ENCODE measurements at places on chromosomes 5 and 9. TPM values are rescaled to one million over a fixed set of nuclear protein-coding genes. Genes with fewer than 3 reads are reported as not detected.

GRCh38 chr9:114156657-114157421 is 1.5 kb downstream of the COL27A1 start:
- no peak for DNase-seq

The HRCT1 gene
- not detected for total RNA-seq

The CFAP77 gene
- not detected for total RNA-seq

The KIF24 gene
- 7.0 TPM for total RNA-seq

DNA sequence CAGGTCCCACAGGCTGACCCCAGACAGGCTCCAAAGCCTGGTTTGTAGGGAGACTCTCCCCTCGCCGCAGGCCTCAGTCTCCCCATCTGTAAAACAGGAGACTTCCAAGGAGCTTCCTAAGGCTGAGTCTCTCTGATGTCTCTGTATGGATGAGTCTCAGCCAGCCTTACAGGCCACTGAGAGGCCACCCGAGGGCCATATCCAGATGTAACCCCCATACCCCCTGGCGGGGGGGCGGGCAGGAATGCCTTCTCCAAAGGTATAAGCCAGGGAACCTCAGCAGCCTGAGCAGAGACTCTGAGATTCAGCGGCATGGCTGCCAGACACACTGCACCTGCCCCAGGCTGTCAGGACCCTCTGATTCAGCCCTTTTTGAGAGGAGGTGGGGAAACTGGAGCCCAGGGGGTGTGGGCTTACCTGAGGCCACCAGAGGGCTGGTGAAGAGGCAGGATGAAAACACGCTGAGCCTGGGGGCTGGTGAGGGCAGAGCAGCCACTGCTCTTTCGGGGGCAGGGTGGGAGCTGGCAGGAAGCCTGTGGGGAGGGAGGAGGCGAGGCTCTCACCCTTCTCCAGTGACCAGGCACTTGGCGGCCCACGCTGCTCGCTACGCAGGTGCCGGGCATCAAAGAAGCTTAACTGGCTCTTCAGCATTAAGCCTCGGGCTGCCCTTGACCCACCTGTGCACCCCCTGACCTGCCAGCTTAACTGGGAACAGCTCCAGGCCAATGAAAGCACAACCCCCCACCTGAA is 5.5 kb upstream of the SUSD3 start:
- DNase-seq = no peak

GRCh38 chr5:21810737-21811316 is 1042.3 kb downstream of the CDH12 start:
- DNase-seq = peak; percentile 72

- peak; percentile 70 for DNase-seq
These were observed 51.9 kb upstream of the ZSWIM6 start for GRCh38 chr5:61280205-61280604.

- DNase-seq = peak; percentile 56
These were observed 236.2 kb upstream of the NFIL3 start for GRCh38 chr9:91659529-91660495.

- DNase-seq = no peak
These were observed 148.3 kb downstream of the PRDM9 start for GRCh38 chr5:23655674-23656073.

The SPATA6L gene
- 0.22 TPM for total RNA-seq

The C1QTNF3 gene
- total RNA-seq = 12.9 TPM

DNA sequence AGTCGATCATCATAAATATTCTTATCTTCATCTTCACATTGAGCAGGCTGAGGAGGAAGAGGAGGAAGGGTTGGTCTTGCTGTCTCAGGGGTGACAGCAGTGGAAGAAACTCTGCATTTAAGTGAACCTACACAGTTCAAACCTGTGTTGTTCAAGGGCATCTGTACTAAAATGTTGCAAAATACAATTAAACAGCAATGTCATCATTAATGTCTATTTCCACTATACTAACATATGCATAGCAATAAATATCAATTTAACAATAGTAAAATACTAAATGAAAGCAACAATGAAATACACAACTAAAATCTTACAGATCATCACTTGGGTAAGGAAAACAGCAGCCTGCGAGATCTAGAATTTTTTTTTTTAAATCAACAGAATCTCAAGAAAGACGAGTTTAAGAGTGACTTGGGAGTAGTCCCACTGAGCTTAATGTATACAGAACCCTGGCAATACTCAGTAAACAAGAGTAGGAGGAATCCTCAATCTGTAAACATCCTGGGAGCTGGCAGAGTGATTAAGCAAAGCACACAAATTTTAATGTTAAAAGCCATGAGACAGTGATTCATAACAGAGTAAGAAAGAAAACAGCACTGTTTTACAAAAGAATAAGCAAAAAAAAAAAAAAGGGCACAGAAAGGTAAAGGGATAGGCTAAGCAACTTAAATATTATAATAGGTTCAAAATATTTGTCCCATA is 10.0 kb downstream of the HOMER1 start:
- DNase-seq = no peak

The FOXD4L4 gene
- 0.14 TPM for total RNA-seq

DNA sequence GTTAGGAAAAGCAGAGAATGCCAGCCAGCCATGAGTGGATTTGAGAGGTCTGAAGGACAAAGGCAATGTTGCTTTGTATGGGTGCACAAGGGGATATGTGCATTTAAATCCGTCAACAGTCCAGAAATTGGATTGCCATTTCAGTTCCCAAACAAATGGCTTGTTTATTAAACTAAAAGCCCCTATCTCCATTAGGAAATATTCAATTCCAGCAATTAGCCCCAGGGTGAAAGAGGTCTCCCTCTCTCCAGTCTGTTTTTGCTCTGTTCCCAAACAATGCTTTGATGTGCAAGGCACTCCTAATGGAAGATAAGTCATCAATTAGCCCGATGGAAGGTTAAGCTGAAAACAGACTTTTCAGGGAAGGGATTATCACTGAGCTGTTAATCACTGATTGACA is 101.3 kb downstream of the C9orf152 start:
- DNase-seq = no peak

The STKLD1 gene
- total RNA-seq = 0.93 TPM

DNA sequence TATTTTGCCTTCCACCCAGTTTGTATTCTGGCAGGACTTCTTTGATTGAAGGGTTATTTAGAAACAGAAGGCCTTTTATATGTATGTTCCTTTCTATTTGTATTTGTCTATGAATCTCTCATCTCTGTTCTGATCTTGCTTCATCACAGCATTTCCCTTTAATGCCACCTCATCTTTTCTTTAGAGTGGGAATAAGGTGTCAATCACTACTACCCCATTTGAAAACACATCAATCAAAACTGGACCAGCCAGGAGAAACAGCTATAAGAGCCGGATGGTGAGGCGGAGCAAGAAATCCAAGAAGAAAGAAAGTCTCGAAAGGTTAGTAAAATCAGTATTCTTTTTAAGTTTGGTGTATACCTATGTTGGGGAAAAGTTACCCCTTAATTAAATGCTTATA is 36.3 kb downstream of the CD180 start:
- DNase-seq = no peak

DNA sequence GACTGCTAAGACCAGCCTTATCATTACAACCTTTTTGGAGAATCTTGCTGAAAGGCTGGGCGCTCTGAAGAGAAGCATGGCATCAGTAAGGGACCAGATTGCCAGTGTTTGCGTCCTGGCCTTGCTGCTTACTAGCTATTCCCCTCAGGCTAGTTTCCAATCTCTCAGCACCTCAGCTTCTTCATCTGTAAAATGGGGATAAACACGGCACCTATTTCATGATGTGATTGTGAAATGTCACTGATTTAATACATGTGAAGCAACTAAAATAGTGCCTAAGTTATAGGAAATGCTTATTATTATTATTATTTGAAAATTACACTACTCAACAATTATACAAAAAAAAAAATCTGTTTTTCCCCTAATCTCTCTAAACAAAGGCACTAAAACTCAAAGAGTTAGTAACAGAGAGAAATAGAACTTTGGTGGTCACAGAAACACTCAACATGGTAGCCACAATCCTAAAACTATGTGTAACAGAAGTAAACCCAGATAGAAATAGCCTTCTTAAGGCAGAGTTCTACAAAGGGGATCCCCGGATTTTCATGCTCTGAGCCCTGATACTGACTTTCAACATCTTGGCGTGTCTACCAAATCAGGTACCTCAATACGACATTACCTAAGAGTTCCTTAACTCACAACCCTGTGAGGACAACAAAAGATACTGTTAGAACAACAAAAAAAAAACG is 62.0 kb downstream of the ENC1 start:
- no peak for DNase-seq

DNA sequence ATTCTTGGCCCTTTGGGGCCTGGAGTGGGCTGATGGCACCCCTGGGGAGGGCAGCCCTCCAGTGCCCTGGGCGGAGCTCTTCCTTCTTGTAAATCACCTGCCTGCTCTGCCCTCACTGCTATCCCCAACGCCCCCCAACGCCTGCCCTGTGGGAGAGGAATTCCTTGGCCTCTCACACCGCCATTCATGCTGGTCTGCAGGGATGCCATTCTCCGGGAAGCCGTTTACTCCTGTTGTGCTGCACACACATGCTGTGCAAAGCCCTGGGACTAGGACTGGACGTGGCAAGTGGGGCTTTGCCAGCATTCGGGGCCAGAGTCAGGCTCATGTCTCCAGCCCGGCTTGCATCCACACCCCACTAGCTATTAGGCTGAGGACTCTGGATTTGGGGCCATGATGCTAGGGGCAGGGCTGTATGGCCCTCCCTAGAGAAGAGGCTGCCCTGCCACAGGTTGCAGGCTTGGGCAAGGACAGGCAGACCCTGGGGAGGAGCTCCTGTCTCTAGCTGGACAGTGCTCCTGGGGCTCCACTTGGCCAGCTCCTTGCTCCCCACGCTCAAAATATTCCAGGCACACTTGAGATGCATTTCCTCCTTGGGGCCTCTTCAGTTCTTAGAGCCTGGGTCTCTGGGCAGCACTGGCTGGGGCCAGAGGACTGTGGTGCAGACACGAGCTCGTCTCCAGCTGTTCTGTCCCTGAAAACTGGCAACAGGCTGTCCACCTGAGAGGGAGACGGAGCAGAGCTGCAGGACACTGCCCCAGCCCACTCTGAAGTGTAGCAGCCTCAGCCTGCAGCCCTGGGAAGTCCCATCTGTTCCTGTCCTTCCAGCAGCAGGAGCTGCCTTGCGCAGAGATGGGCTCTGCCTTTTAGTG is 226.9 kb downstream of the CACNA1B start:
- DNase-seq = no peak

The STPG3 gene
- total RNA-seq = 0.61 TPM

- DNase-seq = no peak
These were observed 24.5 kb upstream of the C5orf47 start for GRCh38 chr5:173964506-173964905.

DNA sequence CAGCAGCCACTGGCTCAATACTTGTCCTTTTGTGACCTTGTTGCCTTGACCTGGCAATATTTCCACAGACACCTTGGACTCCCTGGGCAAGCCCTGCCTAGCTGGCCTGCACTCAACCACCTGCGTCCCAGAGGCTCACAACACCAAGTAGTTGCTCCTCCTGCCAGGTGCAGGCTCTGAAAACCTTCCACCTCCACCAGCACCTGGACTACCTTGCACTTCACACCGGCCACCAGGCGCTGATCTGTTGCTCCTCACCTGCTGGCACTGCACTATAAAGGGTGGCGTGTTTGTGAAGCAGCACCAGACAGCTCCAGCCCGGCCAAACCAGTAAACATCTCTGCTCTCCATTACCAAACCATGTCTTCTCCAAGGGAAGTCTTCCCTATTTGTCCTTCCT is 997.7 kb downstream of the PTPRD start:
- DNase-seq = no peak

The RASEF gene
- total RNA-seq = 0.15 TPM

The ACSL6 gene
- not detected for total RNA-seq

DNA sequence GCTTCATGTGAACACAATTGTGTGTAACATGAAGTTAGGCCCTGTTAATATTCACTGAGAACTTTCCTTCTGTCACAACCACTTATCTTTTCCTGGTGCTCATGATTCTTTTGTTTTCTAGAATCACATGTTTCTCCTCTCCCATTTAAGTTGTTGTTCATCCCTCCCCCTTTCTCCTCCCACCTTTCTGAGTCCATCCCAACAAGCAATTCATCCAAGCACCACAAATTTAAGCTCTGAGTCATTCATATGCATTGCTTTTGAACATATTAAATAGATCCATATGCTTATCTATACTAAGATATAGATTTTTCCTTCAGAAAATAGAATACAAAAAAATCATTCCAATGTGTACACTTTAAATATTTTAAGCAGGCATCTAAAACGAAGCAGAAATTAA is 75.2 kb upstream of the NFIB start:
- DNase-seq = no peak

DNA sequence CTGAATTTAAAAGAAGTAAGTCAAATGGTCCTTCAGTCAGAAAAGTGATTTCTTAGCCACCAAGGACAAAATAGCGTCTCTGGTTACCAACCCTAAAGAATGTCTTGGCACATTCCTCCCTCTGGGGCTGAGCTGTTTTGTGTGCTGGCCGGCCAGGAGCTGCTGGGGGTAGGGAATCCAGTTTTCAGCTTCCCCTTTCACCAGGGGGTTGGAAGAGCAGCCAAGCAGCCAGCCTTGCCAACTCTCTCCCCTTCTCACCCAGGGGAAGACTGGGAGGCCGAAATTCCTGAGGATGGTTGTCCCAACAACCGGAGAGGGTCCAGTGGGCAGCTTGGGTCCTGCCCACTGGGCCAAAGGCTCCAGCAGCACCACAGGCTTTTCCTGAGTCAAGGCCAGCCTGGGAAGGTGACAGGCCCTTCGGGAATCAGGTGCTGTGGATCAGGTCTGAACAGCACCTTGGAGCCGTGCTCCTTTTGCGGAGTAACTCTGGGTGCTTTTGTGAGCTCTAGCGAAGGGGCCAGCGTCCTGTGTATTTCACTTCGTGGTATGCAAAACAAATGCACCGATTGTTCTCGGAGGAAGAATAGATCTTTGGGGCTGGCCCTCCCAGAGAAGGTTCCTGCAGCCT is 4.2 kb downstream of the WWC1 start:
- no peak for DNase-seq

DNA sequence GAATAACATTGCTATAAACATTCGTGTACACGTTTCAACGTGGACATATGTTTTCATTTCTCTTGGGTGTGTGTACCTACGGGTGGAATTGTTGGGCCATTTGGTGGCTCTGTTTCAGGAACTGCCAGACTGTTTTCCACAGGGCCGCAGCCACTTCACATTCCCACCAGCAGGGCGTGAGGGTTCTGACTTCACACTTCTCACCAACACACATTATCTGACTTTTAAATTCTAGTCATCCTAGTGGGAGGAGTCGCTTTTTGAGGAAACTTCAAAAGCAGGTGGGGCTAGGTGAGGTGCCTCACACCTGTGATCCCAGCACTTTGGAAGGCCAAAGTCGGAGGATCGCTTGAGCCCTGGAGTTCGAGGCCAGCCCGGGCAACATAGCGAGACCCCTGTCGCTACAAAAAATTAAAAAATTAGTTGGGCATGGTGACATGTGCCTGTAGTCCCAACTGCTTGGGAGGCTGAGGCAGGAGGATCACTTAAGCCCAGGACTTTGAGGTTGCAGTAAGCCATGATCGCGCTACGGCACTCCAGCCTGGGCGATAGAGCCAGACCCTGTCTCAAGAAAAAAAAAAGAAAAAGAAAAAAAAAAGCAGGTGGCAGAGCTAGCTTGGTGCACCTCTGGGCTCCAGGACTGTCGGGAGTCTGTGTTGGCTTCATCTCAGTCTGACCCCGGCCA is 28.5 kb downstream of the TSPAN17 start:
- no peak for DNase-seq

- no peak for DNase-seq
These were observed 14.4 kb downstream of the SH3PXD2B start for GRCh38 chr5:172439785-172440477.

The TNFSF15 gene
- total RNA-seq = 32.5 TPM

Data from Karpas-422 (cell line).